ENCODE measurements at places on chromosomes 4 and X. TPM values are rescaled to one million over a fixed set of nuclear protein-coding genes. Genes with fewer than 3 reads are reported as not detected.
A peak's percentile ranks its signal among the peaks of the same experiment; 100 is the strongest.

Gene GLRA3
- total RNA-seq: not detected

Gene XAGE1B
- not detected for total RNA-seq

- DNase-seq: no peak
These were observed 12.2 kb upstream of the TMEM164 start for GRCh38 chrX:109990582-109991276.

Gene COL4A5
- not detected for total RNA-seq

GRCh38 chr4:176475067-176475466 is 155.3 kb downstream of the SPCS3 start:
- no peak for DNase-seq

GRCh38 chr4:6905516-6906445 is 3.8 kb upstream of the TBC1D14 start:
- DNase-seq: no peak

DNA sequence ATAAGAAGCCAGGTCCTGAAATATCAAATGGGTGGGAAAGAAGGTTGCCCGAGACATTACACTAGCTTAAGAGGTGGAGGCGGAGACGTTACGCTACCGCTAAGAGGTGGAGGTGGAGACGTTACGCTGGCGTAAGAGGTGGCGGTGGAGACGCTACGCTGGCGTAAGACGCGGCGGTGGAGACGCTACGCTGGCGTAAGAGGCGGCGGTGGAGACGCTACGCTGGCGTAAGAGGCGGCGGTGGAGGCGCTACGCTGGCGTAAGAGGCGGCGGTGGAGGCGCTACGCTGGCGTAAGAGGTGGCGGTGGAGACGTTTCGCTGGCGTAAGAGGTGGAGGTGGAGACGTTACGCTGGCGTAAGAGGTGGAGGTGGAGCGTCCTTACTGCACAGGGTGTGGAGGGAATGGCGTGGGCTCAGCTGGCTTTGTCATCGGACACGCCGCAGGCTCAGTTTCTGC is 12.8 kb downstream of the CYP4V2 start:
- DNase-seq: peak; percentile 90

DNA sequence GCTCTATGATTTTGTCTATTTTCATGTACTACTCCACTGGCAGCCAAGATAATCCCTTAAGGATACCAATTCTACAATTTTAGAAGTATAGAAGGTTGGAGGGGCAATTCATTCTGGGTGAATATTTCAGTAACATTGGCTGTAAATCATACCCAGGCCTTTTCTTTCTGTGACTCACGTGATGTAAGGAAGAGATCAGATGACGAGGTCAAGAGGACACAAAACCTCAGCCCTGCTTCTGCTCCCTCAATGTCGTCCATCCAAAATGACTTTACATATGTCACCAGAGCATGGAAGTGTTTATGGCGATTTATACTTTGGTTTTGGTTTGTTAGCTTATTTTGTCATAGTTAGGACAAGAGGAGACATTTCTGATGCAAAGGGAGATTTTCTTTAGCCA is 70.7 kb upstream of the SLC4A4 start:
- DNase-seq: no peak

Gene CDKN2AIP
- 11.1 TPM for total RNA-seq

Gene ETDA
- total RNA-seq: not detected

Gene GRIPAP1
- total RNA-seq: 18.0 TPM

DNA sequence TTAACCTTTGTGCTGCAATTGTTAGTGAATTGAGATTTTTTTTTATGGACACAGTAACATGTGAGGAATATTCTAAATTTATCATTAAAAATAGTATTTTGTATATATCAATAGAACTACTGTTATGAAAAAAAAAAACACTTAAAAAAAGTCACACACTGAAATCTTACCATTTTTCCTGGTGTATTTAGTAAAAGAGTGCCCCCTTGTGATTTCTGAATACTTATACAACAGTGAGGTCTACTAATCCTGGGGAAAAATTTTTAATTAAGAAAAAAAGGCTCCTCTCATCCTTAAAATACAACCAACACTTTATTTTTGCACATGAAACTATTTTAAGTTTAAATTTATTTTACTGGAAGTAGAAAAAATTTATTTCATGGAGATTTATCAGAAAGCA is 56.4 kb upstream of the SPOCK3 start:
- no peak for DNase-seq

Gene COX7B
- 256 TPM for total RNA-seq

DNA sequence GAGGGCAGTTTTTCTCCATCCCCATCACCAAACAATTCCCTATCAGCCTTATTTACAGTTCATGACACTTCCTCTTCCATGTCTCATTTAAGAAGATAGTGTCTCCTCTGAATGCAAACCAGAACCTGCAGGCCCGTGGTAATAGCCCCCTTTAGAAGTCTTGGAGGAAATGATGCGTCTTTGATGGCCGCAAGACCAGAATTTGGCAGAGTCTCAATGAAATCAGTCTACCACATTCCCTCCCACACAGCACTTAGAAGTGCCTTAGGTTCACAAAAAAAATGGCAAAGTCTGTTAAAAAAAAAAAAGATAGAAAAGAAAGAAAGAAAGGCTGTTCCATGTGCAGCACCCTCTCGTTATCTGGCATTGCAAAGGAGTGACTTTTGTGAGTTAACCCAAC is 2.1 kb upstream of the KDR start:
- peak; percentile 20 for DNase-seq

Gene PPP1R2C
- not detected for total RNA-seq

DNA sequence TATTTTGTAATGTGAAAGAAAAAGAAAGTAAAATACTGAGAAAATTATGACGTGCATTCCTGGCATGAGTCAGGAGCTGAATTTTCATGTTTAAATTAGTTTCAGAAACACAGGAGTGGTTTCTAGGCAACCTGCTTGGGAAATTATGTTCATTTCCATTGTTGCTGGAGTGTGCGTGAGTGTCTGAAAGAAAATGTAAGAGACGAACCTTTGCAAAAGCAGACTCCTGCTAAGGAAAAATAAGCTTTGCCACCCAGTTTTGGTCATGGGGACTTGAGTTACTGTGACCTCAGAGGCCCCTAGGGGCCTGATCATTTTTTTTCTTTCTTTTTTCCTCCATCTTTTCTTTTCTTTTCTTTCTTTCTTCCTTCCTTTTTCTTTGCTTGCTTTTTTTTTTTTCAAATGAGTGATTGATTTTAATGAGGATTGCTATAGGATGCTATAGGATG is 18.8 kb upstream of the CHRNA9 start:
- DNase-seq: peak; percentile 74

GRCh38 chr4:22019676-22020075 is 71.1 kb upstream of the KCNIP4 start:
- no peak for DNase-seq

DNA sequence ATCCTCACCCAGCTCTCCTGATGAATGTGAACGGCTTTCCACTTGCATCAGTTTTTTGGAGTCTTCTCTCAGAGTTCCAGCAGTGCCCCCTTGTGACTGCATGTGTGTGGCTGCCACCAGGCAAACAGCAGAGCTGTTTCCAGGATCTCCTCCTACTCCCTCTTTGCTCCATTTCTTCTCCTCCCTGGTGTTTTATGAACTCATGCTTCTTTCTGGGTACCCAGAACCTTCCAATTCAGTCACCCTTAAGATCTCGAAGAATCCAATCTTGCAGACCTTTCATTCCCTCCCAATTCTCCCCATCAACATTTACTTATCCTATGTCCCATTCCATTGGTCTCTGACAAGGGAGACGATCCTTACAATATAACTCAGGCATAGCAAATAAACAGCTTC is 6.8 kb upstream of the TCEANC start:
- DNase-seq: peak; percentile 78

Measured in Karpas-422 (cell line).